ENCODE measurements at places on chromosomes 11 and 22.

DNA sequence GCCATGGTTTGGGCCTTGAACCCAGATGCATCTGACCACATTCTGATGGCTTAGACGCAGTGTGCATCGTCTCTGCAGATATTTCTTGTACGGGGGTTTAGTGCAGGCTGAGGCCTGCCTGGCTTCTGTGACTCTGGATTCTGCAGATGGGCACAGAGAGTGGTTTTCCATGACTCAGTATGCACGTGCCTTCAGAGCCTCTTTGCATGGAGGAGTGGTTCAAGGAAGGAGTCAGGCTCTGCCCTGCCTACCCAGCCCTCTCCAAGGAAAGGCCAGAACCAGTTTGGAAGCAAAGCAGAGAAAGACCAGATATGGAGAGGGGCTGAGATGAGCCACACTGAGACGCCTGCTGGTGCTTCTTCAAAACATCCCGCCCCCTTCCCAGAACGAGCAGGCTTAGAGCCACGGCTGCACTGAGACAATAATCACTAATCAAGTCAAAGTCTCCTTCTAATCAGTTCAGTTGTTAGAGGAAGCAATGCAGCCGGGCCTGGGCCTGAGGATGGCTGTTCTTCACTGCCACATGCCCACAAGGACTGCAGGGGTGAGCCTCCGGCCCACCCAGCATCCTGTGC lies 308.9 kb downstream of the NXPE2 start:
- no peak for DNase-seq

GRCh38 chr11:70327717-70328116 lies 57.2 kb downstream of the PPFIA1 start:
- DNase-seq: no peak

GRCh38 chr11:12631651-12632050 lies 42.6 kb upstream of the TEAD1 start:
- DNase-seq: peak; percentile 43

GRCh38 chr11:91761406-91762025 lies 463.1 kb upstream of the FAT3 start:
- DNase-seq: peak; percentile 4

DNA sequence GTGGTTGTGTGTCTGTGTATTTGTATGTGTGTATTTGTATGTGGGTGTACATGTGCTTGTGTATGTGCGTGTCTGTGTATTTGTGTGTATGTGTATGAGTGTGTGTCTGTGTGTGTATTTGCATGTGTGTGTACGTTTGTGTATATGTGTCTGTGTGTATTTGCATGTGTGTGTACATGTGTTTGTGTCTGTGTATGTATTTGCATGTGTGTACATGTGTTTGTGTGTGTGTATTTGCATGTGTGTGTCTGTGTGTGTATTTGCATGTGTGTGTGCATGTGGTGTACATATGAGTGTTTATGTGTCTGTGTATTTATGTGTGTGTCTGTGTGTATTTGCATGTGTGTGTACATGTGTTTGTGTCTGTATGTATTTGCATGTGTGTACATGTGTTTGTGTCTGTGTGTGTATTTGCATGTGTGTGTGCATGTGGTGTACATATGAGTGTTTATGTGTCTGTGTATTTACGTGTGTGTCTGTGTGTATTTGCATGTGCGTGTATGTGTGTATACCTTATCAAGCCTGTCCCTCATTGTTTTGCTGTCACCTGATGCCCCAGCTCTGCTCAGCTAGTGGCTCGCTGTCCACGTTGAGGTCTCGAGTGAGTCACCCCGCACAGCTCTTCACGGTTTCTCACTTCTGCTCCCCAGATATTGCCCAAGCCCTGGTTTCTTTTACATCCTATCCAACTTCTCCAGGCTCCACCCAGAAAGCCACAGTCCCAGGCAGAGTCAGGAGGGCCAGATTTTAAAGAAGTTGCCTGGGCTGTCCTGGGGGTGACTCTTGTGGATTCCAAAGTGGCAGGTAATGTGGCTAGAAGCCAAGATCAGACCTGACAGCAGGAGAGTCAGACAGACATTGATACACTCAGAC lies 15.2 kb downstream of the MB start:
- DNase-seq: no peak

- DNase-seq: peak; percentile 79
Measured at GRCh38 chr11:68120273-68121066, 718 bp downstream of the CHKA start.

- DNase-seq: no peak
Measured at GRCh38 chr11:121544956-121545355, 92.2 kb upstream of the SORL1-AS1 start.

DNA sequence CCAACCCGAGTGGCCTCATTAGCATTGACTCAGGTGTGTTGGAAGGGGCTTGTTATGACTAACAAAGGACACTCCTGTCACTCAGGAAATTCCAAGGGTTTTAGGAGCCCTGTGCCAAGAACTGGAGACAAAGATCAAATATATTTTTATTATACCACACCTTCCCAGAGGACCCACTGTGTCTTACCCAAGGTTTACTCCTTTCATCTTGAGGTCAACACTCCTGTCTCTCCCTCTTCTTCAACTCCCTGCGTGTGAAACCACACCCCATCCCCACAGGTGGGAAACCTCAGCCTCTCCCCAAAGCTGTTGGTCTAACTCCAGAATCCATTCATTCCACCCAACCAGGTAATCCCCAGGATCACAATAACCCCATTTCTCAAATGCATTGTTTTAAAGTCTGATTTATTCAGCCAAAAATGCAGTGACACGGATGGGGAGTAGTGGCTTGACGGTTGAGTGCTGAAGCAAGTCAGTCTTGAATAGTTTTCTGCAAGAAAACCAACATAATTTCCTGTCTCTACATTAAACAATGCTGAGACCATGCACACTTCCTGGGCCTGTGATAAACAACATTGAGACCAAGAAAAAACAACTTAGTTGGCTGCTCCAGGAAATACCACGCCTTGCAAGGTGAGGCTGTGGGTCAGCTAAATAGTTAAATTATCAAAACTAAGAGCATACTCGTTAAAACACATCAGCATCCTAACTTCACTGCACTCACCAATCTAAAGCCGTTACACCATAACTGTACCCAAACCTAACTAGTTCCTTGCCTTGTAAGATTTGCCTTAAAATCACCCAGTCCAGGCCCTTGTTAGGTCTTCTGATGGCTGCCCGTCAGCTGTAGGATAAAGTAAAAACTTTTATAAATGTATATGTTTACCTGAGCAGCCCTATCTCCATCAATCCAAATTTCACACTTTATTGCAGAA lies 38.5 kb upstream of the SPON1 start:
- DNase-seq: no peak

- DNase-seq: peak; percentile 59
Measured at GRCh38 chr11:353179-353873, 16.0 kb upstream of the B4GALNT4 start.

GRCh38 chr11:16392616-16393015 lies 36.3 kb upstream of the SOX6 start:
- DNase-seq: no peak

DNA sequence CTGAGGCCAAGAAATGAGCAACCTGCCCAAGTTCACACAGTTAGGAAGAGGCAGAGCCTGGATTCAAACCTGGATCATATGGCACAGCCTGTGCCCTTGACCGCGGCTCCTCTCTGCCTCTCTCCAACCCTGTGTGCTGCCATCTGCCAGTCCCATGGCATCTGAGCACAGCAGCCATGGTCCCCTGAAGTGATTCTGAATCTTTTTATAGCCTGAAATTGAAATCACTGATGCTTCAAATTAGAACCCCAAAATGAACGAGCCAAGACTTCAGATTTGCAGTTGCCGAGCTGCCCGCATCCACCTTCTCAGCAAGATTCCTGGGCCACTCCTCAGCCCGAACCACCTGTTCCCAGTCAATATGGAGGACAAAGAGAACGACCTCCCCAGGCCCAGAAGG lies 252.7 kb downstream of the CTTN start:
- no peak for DNase-seq

DNA sequence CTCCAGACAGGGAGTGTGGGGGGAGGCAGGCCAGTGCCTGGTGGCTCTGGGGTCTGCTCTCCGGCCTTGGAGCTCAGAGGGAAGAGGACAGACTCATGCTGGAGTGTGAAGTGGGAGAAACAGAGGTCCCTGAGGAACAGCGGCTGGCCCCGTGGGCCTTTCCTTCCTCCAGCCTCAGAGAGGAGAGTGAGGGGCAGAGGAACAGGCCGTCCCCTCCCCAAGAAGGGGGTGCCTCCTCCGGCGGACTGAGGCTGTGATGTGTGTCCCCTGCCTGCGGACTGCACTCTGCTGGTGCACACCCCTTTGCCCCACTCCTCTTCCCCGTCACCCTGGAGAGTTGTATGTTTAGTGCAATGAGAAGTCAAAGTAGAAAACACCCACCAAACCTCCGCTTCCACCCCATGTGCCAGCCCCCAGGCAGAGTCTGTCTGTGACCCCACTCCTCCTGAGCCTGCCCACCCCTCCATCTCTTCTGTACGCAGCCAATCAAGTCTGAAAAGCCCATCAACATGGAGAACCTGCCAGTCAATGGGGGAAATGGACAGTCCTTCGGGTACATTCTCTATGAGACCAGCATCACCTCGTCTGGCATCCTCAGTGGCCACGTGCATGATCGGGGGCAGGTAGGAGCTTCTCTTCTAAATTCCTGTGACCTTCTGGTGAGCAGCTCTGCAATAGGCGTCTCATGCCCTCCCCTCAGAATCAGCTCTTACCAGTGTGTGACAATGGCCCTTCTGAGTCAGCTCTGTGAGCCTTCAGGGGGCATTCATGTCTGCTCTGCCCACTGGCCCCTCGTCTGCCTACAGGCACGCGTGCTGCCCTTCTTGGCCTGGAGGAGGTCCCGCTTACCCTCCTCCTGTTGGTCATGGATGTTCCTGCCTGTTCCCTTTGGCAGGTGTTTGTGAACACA lies 39.0 kb downstream of the GLB1L2 start:
- no peak for DNase-seq

- no peak for DNase-seq
Measured at GRCh38 chr22:49166746-49167145, 660.9 kb downstream of the BRD1 start.

DNA sequence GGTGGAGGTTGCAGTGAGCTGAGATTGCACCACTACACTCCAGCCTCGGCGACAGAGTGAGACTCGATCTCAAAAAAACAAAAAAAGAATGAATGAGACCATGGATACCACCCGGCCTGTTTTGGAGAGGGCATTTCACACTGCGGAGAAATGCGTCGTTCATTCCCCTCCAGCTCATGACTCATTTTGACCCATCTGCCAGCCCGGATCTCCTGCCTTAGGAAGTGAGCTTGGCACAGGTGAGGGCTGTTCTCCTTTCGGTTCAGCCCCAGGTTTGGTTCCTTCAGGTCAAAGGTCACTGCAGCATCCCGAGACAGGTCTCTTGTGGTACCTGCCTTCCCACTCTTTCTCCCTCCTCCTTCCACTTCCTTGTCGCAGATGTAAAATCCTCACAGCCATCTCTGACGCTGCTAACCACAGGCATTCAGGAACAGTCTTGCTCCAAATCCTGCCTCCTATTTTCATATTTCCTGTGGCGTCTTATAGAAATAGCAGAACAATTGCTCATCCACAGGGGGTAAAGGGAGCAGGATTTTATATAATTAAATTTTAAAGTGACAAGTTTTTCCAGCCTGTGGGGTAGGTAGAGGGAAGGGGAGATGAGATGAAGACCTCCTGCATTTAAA lies 517.9 kb downstream of the NTM start:
- DNase-seq: peak; percentile 57

- DNase-seq: no peak
Measured at GRCh38 chr22:21077884-21078508, 32.2 kb downstream of the LRRC74B start.

DNA sequence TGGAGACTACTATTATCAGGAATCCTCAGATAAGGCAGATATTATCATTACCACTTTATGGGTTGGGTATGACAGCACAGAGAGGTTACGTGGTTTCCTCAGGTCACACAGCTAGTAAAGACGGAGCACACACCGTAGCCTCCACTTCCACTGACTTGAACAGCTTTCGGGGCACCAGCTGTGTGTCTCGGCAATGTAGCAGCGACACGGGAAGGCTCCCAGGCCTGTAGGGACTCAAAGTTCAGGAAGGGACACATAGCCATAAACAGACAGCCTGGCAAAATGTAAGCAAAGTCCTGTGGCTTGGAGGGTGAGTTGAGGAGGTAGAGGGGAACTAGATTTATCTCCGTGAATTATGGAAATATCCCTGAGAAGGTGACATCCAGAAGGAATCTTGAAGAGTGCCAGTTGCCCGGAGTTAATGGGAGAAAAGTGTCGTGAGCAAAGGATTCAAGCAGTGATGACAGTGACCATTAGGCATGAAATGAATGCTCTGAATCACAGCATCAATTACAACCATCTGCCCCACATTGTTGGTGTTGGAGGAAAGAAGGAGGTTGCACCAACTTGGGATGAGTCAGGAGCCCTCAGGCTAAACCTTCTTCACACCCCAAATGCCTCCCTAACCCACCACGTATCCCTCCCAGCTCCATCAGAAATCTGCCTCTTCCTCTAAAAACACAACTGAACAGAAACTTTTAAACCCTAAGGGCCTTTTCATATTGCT lies 106.7 kb upstream of the ASPHD2 start:
- DNase-seq: peak; percentile 50

- DNase-seq: no peak
Measured at GRCh38 chr11:19218216-19218615, 16.4 kb upstream of the CSRP3 start.

GRCh38 chr22:39469681-39470450 lies 13.1 kb downstream of the MGAT3 start:
- peak; percentile 57 for DNase-seq

DNA sequence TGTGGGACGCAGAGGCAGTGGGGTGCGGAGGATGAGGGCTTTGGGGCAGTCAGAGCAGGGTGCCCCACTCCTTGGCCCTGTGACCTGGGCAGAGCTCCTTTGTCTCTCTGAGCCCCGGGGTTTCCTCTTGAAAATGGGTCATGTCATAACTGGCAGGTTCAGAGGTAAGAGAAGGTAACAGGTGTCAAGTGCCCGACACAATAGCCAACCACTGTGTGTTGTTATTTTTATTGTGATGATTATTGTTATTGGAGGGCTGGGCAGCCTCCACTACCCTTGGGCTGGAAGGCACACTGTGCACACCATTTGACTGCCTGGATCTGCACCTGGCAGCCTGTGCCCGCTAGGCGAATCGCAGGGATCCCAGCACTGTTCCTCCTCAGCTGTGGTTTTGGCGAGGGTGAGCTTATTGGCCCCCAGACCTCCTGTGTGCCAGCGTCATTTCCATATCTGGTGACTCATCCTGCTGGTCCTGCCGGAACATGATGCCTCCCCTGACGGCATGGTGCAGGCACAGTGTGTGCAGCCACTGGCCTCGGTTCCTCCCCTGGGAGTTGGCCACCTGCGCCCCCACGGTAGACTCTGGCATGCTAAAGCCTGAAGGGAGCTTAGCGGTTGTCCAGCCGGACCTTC lies 15.4 kb upstream of the SOX10 start:
- DNase-seq: no peak

GRCh38 chr11:86957976-86958646 lies 2.9 kb upstream of the FZD4 start:
- peak; percentile 27 for DNase-seq

Data from eye (tissue), 1 donor.